ENCODE measurements at places on chromosomes 7 and 10.

- DNase-seq, result peak; percentile 92
These were observed 162.9 kb downstream of the SH3PXD2A start for GRCh38 chr10:103692436-103692951.

DNA sequence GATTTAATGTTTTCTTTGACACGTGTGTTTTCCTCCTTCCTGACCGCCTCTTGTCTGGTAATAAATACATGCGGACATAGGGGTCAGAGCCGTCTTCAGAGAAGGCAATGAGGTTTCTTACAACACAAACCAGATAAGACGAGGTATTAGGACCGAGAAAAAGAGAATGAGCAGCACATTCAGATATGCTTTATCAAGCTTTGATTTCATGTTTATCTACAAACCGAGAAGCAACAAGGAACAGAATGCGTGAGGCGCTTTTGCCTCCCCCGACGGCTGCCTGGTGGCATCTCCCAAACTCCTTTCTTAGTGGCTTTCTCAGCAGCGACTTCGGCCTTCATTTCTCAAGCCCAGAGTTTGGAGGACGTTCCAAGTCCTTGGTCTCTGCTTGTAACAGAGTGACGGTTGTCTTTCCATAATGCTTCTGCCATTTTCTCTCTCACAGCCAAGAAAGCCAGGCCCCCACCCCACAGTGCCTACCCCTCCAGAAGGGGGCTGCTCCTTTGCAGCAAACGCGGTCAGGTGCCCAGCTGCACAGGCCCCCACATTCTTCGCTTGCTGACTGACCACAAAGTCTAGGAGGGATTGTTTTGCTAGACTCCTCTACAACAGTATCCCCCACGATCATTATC, 32.6 kb upstream of the NCAPG2 start:
- DNase-seq, result no peak

DNA sequence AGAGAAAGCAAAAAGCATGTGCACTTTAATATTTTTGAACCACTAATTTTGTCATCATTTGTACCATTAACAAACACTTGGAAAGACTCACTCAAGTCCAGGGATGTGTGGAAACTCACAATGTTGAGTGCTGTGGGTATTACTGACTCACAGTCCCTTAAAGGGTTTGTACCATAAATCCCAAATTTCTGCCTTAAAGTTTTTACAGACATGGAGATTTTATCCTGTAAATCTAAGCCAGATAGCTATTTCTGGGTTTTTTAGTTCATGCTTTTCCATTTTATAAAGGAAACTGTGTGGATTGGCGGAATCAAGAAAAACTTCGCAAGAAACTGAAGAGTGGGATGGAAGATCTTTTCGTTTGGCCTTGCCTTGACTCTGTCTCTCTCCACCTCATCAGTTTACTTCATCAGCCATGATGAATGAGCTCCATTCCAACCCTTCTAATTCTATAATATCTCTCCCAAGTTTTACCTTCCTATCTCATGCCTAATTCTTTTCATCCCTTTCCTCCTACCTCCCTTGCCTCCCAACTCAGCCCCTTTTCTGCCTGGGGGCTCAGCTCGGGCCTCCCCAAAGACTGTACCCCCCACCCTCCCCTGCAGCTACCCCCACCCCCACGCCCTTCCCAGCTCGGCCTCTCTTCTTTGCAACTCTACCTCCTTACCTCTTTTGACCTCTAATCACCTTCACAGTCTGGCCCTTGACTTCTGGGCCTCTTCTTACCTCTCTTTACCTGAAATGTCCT, 218.5 kb upstream of the MKLN1 start:
- DNase-seq, result peak; percentile 11

GRCh38 chr7:17132726-17133125, 165.7 kb upstream of the AHR start:
- no peak for DNase-seq
